ENCODE measurements at places on chromosomes 1 and 21.

DNA sequence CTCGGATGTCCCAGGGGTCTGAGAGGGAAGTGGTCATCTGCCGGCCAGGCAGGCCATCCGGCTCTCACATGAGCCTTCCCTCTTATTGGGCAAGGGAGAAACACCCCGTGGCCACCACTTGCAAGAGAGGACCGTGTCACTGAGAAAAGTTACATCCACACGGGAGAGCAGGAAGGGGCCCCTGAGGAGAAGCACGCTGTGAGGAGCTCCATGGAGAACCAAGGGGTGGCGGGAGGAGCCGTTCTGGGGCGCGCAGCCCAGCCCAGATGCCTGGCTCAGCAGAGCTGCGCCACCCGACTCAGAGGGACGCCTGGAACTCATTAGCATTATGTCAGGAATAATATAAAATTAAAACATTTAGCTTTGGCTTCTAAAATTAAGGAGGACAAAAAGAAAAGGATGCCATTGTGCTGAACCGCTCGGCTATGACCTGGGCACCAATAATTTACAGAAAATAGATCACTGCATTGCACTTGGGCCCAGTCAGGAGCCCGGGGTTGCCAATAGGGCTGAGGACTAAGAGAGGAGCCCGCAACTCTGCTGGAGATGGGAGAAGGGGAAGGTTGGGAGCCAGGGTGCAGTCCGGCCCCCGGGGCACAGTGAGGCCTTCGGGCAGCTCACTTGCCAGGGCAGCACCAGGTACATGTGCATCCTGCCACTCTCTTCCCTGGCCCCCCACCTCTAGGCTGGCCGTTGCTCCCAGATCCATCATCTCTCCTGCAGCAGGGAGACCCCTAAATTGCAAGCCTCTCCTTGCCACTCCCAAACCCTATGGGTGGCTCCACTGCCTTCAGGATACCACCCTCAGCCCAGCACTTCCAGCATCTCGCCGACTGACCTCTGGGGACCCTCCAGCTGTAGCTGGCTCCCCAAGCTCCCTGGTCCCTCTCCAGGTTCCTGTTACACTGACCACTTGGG lies 84.8 kb downstream of the DMRTB1 start:
- DNase-seq: no peak

GRCh38 chr1:227227761-227228160 lies 90.5 kb downstream of the CDC42BPA start:
- DNase-seq: no peak

- DNase-seq: no peak
Measured at GRCh38 chr1:199168888-199169585, 530.2 kb downstream of the PTPRC start.

DNA sequence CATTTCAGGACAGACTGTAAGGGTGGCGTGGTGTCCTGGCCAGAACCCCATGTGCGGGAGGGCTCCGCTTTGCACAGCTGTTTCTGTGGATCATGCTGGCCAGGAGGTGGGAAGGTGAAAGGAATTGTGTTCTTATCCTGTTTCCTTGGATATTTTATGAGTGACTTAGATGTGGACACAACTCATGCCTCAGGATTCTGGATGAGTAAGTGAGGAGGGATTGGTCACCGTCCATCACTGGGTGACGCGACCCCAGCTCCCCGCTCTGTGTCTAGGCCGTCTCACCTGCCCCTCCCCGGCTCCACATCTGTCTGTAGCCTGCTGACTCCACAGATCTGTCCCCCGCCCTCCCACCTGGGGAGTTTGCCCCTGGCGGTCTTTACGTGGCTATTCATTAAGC lies 48.8 kb downstream of the PIK3CD start:
- peak; percentile 74 for DNase-seq

- no peak for DNase-seq
Measured at GRCh38 chr1:153390938-153391710, at the start of gene S100A8. Gene S100A8 (minus strand): TSS chr1:153391073. CDS start chr1:153390535, 538 bp downstream.

GRCh38 chr1:31575369-31576140 lies 760 bp upstream of the TINAGL1 start:
- DNase-seq: no peak

GRCh38 chr1:32928715-32929114 lies 27.5 kb upstream of the TMEM54 start:
- no peak for DNase-seq

GRCh38 chr1:54825696-54826095 lies 24.6 kb upstream of the TTC22 start:
- no peak for DNase-seq

DNA sequence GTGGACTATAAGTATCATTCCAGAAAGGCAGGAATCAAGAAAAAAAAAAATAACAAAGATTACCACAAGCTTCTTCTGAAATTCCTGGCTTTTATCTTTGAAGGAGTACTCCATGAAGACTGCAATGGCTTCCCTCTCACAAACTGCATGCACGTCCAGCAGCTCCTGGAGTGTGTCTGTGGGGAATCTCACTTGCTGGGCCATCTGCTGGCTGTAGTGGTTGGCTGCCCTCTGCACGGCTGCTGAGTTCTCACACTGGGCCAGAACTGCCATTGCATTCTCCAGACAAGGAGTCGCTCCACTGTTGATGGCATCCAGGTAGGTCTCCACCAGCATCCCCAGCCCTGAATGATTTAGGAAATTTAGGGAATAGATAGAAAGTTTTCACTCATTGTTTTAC lies 23.3 kb upstream of the GBP2 start:
- peak; percentile 58 for DNase-seq

GRCh38 chr1:238639861-238640260 lies 746.5 kb upstream of the CHRM3 start:
- no peak for DNase-seq

DNA sequence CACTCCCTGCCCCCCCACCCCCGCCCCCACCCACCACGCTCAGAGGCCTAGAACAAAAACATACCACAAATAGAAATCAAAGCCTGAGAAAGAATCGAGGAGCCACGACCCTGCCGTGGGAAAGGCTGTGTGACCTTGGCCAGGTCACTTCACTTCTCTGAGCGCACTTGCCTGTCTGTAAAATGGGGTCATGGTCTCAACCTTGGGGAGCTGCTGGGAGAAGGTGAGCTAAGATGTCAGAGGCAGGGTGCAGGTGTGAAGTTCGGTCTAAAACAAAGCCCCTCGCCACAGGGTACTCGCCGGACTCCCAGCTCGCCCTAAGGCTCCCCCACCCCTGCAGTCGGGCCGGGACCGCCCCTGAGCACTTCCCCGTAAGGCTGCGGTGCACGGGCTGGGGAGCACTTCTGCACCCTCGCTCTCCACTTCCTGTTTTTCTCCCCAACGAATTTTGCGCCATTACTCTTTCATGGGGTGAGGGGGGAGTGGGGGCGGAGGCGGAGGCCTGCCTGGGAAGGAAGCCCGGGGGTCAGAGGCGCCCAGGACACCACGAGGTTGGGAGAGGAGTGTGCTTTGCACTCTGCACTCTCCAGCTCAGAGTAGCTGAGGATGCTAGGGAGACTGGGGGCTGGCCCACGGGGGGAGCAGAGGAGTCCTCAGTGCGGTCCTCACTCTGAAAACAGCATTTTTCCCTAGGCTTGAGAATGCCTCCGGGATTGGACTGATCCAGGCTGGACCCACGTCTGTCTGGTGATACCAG lies 21.9 kb upstream of the PIK3CD start:
- no peak for DNase-seq

DNA sequence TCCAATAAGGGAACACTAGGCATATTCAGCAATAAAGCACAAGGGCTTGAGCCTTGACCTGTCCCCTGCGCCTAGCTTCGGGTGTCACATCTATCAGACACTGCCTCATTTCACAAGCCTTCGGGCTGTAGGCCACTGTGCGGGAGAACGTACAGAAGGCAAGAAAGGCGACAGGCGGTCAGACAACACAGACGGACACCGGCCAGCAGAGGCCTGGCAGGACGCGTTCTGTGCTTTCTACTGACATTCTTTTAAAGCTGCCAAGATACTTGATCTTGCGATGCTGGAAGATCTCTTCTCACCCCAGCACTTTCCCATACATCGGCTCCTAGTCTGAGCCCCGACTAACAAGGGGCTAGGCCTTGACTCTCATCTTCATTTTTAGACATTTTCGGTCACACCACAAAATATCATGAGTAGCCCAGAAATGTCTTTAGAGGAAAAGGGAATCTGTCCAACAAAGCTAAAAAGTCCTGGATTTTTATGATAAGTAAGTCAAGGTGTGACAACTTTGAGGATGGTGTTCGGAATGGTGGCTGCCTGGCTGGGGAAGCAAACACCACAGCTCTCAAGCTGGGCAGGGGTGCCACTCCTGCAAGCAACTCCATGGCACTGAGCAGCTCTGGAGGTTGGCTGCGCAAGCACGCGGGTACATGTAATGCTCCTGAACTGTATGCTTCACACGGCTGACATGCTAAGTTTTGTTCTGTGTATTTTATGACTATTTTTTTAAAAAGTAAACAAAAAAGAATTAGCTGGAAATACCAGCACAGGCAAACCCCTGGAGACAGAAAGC lies 18.7 kb downstream of the RIPK4 start:
- DNase-seq: no peak

- no peak for DNase-seq
Measured at GRCh38 chr1:11701551-11701961, 10.0 kb downstream of the DRAXIN start.

DNA sequence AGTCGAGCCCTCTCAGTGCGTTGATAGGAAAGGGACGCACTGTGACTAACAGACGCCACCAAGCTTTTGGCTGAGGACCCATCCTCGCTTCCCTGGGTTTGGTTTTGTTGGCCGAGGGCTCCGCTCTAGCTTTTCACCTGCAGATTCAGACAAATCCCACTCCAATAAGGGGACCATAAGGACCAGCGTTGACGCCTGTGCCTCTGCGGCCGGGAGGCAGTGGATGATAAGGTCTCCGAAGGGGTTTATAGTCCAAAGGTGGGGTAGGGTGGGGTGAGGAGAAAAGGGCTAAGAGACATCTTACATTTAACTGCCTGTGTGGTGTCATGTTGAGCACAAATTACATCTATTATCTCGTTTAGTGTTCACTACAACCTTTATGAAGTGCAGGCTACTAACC lies 760 bp downstream of the PEX14 start:
- no peak for DNase-seq

DNA sequence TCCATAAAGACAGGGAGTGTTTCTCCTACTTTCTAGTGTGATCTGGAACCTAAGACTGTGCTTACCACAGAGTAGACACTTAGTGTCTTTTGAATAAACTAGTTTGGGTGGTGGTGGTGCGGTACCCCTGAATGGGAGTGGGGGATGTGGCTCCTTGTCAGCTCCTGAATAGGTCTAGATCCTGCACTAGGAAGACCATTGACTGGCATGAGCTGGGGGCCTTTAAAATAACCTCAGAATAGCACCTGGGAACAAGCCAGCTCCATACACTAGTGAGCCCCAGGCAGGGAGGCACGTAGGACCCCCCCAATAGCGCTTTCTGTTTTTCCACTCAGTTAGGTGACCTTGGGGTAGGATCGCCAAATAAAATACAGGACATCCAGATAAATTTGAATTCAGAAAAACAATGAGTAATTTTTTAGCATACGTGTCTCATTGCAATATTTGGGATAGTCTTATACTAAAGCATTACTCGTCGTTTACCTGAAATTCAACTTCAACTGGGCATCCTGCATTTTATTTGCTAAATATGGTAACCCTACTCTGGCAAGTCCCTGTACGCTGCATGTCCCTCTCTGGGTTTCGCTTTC lies 45.6 kb downstream of the AZIN2 start:
- no peak for DNase-seq

GRCh38 chr1:180494370-180494769 lies 8.0 kb downstream of the ACBD6 start:
- DNase-seq: no peak

DNA sequence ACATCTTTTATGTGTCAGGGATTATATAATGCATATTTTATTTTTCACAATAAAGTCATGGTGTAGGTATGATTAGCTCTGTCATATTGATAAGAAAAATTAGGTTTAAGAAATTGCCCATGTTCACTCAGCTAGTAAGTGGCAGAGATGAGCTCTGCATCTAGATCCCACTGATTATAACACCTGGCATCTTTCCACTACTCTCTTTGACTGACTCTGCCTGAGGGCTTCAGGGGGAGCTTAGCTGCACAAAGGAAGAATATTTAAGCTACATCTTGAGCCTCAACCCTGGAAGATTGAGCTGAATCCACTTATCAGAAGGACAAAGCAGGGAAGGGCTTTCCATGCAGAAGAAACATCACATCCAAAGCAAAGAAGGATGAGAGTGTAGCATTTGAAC lies 190.4 kb downstream of the MIS18A start:
- DNase-seq: no peak

- no peak for DNase-seq
Measured at GRCh38 chr1:160844447-160845232, 18.0 kb downstream of the CD244 start.

DNA sequence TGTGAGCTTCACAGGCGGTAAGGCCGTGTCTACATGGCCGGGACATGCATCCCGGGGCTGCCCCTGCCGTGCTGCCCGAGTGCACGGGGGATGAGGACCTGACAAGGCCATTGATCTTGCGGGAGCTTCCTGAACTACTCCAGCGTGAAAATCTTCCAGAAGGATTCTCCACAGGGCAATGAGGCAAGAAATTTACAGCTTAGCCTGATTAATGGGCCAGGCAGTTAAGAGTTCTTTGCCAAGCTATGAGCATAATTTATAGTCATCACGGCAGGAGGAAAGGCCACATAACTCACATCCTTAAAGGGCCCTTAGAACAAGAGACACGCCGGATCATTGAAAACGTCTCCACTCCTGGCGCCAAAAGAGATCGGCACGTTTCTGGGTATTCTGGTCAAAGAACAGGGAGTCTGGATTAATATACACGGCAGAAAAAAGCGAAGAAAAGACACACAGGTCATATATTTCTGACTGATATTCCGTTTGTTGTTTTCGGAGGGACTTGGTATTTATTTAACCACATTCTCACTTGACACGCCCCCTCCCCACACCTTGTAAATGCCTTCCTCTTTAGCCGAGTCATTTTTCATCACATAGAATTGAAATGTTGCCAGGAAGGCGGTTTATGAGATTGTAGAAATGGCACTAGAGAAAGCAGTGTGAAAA lies 180.5 kb downstream of the DYRK1A start:
- peak; percentile 20 for DNase-seq

DNA sequence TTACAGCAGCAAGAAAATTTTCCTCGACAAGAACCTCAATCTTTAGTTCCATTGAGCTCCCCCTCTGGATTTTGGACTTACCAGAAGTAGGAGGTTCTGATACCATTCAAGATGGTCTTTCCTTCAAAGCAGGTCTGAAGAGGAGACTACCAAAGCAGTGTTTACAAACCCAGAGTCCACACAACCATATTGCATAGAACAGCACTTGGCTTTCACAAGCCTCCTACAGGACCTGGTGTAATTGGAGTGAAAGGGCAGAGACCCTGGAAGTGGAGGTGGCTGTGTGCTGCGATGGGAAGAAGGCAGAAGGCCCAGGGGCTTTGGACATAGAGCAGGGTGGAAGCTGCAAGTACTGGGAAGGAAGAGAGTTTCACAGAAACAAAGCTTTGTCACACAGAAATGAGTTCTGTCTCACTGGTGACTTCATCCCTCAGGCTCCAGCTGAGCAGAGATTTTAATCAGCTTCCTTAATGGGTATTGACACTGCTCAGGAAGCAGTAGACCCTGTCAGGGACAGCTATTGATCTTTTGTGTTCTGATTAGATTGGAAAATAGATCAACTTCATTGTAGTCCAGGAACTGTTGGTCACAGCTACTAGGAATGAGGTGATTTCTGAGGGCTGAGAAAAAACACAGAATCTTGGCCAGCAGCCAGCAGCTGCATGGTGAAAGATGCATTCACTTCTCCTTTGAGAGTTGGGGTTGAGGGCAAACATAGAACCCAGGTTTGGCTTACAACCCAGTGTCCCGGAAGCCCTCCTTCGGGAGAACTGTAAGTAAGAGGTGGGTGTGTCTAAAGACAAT lies 124.0 kb downstream of the SYT2 start:
- DNase-seq: peak; percentile 67

Data from fibroblast of the aortic adventitia (primary cell).